Stimulated activated CD4-positive, alpha-beta T cell treated with anti-CD3 and anti-CD28 coated beads, Interleukin-2, amount 100 ng/mL, for 48 hours (primary cell): ENCODE measurements at places on chromosomes 3 and 15.

DNA sequence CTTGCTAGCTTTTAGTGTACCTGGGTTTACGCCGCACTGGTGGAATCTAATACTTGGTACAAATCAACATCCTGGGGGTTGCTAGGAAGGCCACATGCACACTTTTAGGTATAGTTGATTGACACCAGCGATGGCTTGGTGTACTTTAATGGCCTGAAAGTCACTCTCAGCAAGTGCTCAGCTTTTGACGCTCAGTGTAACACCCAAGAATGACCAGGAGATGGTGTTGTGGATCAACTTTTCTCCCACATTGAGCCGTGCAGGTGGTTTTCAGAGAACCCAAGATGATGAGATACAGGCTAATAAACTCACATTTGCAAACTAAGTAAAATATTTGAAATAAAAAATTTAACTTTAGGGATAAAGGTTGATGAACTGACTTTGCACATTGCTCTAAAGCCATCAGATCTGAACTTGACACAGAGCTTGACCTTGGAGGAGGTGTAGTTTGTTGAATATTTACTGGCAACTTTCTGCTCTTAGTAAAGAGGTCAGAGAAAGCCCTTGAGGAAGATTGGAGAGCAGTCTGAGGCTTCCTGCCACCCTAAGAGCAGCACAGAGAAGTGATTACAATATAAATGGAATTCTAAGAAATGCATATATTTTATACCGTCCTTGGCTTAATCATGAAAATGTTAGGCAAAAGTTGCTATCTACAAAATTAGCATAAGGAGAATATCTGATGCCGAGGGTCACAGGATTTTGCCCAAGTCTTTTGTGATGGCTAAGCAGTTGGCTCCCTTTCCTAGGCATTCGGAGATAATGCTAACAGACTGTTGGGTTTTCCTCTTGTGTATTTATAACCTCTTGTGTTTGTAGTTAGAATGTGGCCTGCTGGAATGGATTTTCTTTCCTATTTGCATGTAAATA is 143.4 kb upstream of the RASGRP1 start:
- DNase-seq = peak; percentile 26

- DNase-seq = peak; percentile 29
These were observed 74.7 kb downstream of the MAGI1 start for GRCh38 chr3:65963787-65964677.

- DNase-seq = peak; percentile 50
These were observed 70.5 kb upstream of the ATP10A start for GRCh38 chr15:25933456-25934158.

DNA sequence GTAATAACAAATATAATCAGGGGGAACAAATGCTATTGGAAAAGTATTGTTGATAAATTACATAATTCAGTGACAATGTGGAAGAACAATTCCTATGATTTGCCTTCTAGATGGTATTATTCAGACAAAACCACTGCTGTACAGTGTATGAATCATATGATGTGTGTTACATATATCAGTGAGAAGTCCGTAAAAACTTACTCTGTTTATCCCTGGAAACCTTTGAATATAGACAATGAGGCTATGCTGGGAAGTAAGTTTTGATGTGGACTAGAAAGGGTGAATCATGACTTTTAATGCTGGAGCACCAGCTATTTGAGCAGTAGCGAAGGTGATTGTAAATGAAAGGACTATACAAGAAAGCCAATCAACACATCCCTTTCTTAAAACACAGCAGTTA is 17.9 kb downstream of the C3orf38 start:
- no peak for DNase-seq

DNA sequence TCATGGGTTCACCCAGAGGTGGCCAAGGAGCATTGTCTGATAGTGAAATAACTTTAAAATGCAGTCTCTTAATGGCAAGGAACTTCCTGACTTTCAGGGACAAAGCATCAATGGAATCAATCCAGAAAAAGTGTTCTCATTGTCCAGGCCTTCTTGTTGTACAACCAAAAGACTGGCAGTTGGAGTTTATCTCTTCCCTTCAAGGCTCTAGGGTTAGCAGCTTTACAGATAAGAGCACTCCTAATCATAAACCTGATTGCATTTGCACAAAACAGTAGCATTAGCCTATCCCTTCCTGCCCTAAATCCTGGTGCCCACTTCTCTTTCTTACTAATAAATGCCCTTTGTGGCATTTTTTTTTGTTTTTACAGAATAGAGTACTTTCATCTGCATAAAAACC is 43.3 kb upstream of the VIPR1 start:
- no peak for DNase-seq

- no peak for DNase-seq
These were observed 364.1 kb downstream of the MFSD1 start for GRCh38 chr3:159165961-159166360.

GRCh38 chr15:62278534-62278933 is 113.4 kb upstream of the C2CD4B start:
- DNase-seq = no peak

GRCh38 chr3:10857235-10857634 is 41.2 kb downstream of the SLC6A11 start:
- no peak for DNase-seq

- DNase-seq = no peak
These were observed 128.3 kb upstream of the SAMMSON start for GRCh38 chr3:69871251-69871650.

DNA sequence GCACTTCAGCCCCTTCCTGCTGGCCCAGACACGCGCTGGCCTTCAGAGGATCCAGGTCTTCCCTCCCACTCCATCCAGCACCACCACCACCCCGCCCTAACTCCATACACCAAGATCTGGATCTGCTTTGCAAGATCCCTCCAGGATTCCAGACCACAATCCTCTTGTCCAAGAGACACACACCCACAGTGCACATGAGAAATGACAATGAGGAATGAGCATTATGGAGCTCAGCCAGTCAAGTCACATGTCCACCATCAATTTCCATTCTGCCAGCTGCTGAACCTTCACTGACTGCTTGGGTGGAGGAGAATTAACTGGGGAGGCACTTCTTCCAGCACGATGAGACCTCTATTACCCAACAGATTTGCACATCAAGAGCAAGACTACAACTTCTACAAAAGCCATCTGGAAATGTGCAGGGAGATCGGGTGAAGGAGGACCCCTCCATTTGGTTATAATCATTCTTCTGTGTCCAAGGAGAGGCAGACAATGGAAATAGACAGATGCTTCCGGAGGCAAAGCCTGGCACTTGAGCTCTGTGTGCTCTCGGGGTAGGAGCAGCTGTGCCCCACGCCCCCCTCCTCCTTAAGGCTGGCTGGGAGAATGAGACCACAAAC is 12.3 kb upstream of the SPATA12 start:
- no peak for DNase-seq

DNA sequence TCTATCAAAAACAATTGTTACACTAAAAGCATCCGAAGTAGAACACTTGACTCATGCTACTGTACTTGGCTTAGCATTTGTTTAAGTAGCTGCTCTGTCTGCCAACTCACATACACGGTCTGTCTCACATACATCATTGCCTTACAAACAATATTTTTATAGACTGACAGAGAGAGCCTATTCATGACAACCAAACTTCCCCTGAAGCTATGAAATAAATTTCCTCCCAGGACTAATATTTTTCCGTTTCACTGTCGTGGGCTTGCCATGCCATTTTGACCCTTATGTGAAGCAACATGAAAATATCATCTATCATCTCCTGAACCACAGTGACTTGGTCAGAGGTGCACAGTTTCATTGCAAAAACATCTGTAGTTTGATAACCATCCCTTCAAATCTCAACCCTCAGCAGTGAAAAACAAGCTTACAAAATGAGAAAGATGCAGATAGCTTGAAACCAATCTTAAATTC is 66.5 kb upstream of the PYGO1 start:
- no peak for DNase-seq

DNA sequence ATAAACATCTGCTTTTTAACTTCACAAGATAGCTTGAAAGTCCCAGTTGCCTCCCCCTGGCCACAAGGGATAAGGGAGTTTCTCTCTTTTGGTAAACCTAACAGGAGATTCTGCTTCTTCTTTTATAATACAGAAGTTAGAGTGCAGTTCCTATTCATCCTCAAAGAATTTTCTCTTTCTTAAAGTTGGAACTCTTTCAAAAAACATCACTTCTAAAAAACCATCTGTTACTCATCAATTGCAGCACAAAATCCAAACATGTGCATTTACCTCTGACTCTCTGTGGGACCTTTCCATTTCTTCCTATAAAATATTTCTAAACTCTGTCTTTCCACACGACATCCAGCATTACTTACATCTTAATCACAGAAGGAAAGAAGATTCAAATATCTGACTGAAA is 5.1 kb downstream of the DPH6 start:
- no peak for DNase-seq
